ENCODE measurements at places on chromosomes 16 and 17. TPM values are rescaled to one million over a fixed set of nuclear protein-coding genes. Genes with fewer than 3 reads are reported as not detected.

- no peak for DNase-seq
These were observed 34.6 kb downstream of the KANSL1 start for GRCh38 chr17:46158323-46159296.

DNA sequence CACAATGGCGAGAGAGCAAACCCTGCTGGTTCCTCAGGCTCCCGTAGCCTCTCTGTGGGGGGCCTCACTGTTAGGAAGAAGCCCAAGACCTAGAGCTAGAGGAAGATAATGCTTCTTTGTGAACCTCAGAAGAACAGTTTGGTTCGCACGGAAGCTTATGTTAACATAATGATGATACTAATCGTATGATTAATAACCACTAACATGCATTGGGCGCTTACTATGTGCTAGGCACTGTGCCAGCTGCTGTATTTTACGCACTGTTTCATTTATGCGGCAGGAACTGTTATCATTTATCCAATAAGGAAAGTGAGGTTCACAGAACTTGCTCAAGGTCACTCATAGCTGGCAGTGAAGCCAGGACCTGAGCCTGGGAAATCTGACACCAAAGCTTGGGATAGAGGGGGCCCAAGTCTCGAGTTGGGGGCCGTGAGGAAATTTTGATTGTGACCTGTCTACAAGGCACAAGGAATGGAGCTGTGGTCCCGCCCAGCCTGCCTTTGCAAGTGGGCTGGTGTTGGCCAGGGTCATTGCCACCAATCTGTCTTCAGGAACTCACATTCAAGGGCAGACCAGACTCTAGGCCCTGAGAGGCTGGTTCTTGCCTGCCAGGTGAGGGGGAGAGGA is 6.8 kb downstream of the PRCD start:
- DNase-seq, result no peak

DNA sequence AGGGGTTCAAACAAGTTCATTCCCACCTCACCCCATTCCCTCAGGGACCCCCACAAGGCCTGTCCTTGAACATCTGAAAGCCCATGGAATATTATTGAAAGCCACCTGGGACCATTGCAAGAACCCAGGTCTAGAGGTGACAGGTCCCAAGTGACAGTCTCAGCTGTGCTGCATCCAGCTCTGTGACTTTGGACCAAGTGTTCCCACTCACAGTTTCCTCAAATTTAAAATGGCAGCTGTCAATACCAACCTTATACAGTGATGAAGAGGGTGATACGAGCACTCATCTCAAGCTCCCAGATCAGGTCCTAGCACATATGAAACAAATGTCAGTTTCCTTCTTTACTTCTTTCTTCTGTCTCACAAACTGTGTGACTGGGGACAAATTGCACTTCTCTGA is 9.1 kb downstream of the ERAL1 start:
- DNase-seq, result no peak

- no peak for DNase-seq
These were observed 123.9 kb downstream of the CPPED1 start for GRCh38 chr16:12679660-12680272.

DNA sequence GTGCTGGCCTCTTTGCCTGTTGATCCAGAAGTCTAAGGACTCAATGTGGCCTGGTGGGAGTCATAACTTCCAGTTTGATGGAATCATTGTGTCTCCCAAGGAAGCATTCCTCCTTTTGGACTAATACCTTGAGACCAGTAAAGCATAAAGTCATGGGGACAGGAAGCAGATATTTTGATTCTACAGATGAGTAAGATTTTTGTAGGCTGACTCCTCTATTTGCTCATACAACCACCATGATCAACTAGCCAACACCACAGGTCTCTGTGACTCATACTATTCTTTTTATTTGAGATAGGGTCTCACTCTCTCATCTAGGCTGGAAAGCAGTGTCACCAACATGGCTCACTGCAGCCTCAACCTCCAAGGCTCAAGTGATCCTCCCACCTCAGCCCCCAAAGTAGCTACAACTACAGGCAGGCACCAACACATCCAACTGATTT is 6.2 kb downstream of the MT2A start:
- no peak for DNase-seq

GRCh38 chr17:71109697-71110096 is 940.4 kb downstream of the KCNJ2 start:
- DNase-seq, result no peak

- no peak for DNase-seq
These were observed 17.7 kb upstream of the VPS4A start for GRCh38 chr16:69293401-69293800.

DNA sequence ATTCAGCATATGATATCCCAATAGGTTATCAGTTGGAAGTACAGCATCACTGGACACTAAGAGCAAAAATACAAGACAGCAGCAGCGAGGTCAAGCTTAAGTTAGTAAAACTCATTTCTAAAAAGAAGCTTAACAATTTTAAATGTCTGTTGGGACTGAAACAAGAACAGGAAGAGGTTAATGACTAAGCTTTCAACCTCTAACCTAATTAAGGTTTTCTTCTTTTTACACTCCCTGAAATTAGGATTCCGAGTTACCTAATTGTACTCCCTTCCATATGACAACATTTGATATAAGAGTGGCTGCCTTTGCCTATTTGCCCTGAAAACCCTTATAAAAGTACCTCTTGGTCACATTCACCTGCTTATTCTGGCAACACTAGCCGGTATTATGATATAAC is 34.3 kb downstream of the CPSF4L start:
- no peak for DNase-seq

DNA sequence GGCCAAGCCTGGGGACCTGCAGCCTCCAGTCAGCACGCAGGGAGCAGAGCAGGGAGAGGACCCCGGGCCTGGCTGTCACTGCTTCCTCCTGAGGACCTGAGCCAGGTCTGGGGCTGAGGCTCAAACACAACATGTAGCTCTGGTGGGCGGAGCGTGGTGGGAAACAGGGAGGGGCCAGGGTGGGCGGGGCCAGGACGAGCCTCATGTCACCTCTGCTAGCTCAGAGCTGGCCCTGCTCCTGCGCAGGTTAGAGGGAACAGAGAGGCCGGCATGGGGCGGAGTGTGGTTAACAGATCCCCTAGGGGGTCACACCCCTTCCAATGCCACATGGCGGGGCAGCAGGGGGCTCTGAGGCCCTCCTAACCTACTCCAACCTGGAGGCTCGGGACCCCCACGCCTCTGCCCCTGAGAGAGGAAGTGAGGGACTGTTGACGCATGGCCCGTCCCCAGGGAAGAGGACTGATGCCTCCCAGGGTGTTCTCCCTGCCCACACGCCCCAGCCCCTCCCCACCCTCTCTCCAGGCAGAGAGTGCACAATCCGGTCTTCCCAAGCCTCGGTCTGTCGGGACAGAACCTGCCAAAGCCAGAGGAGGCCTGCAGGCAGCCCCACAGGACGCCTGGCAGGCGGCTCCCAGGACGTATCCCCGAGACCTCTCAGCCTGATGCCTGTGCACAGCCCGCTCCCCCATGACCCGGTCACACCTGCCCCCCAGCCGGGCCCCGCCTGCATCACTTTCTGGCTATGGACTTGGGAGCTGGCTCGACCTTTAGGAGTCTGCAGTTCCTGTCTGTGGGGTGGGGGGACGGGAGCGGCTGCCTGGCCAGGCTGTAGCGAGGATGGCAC is 15.2 kb downstream of the PIEZO1 start:
- no peak for DNase-seq

DNA sequence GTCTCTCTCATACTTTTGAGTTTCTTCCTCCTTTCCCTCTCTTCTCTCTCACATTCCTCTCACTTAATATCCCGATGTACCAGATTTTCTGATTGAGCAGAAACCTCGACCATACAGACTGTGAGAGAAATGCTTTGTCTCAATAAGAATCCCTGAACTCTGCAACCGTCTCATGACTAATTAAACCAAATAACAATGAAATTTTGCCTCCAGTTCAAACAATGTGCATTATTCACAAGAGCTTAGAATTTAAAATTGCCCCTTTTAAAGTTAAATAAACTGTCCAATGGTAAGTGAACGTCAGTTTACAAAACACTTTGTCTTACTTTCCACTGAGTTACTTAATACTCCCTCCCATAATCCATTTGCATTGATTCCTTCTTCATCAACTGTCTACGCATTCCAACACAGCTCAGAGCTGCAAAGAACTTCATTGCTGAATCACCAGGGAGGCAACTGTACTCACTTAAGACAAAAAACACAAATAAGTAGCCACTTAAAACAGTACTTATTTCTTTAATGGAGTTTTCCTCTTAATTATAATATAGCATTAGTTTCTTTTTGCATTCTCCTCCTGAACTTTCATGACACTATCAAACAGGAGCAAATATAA is 4.9 kb downstream of the CDH11 start:
- no peak for DNase-seq

KREMEN2 gene
- not detected for total RNA-seq
